Cardiac muscle cell (in vitro differentiated cells and primary cell): ENCODE measurements at places on chromosomes 5 and 9. TPM values are rescaled to one million over a fixed set of nuclear protein-coding genes. Genes with fewer than 3 reads are reported as not detected.

DNA sequence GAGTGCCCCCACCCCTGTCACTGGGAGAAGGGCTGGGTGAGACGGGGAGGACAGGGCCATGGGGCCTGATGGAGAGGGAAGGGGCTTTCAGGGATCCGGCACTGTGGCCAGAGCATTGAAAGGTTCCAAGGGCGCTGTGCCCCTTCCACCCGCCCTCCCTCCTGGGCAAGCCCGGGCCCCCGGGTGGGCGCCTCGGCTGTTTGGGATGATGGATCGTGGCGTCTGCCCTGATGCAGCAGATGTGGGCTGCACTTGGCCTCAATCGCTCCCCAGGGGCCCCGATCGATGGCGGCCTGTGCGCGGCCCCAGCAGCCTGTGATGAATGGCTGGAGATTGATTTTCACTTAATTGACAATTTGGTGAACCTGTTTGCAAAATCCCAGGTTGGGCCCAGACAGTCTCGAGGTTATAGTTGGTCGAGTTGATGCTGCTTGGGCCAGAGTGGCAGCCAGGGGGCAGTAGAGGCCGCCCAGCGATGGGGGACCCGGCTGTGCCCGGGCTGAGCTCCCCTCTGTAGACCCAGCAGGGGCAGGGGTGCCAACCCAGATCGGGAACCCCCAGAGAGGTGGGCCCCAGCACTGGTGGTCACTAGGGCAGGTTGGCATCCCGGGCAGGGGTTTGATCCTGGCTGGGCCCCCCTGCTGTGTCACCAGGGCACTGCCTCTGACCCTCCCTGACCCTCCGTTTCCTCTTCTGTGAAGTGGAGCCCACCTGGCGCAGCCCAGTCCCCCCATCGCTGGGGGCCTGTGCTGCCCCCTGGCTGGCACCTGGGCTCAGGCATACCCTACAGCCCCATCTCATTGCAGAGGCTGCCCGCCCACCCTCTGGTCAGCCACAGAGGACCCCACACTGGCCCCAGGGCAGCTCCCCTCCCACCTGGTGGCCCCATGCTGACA is 34.7 kb downstream of the LHX3 start:
- DNase-seq = peak; percentile 22

DNA sequence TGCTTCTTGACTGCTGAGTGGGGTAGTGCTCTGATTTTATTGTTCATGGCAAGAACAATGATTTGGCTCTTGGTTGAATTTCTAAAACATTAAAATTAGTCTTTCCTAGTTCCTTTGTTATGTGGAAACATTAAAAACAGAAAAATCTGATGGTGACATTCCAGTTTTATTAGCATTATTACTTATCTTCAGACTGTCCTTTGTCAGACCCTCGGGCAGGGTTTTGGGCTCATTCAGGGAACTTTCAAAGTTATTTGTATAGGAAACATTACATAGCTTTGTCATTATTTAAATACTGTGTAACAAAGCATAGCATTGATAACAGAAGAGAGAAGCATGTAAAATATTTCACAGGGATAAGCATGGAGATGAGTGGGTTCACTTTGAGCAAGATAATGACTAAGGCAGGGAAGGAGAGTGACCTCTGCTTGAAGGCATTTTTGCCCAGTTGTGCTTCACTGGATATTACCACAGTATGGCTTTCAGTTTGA is 119.9 kb downstream of the KDM4C start:
- DNase-seq = no peak

GRCh38 chr9:124188331-124189110 is 69.2 kb upstream of the NEK6 start:
- no peak for DNase-seq

SLC22A4 gene
- 0.32 and 1.0 TPM in 2 replicates for polyA plus RNA-seq

SEMA5A gene
- polyA plus RNA-seq = 12.9 and 15.7 TPM in 2 replicates
